ENCODE measurements at places on chromosomes 7 and 10. TPM values are rescaled to one million over a fixed set of nuclear protein-coding genes. Genes with fewer than 3 reads are reported as not detected.

The GATAD1 gene
- 27.9 TPM for polyA plus RNA-seq

The IGF2BP3 gene
- 27.5 TPM for polyA plus RNA-seq

The CPEB3 gene
- polyA plus RNA-seq = 6.1 TPM

DNA sequence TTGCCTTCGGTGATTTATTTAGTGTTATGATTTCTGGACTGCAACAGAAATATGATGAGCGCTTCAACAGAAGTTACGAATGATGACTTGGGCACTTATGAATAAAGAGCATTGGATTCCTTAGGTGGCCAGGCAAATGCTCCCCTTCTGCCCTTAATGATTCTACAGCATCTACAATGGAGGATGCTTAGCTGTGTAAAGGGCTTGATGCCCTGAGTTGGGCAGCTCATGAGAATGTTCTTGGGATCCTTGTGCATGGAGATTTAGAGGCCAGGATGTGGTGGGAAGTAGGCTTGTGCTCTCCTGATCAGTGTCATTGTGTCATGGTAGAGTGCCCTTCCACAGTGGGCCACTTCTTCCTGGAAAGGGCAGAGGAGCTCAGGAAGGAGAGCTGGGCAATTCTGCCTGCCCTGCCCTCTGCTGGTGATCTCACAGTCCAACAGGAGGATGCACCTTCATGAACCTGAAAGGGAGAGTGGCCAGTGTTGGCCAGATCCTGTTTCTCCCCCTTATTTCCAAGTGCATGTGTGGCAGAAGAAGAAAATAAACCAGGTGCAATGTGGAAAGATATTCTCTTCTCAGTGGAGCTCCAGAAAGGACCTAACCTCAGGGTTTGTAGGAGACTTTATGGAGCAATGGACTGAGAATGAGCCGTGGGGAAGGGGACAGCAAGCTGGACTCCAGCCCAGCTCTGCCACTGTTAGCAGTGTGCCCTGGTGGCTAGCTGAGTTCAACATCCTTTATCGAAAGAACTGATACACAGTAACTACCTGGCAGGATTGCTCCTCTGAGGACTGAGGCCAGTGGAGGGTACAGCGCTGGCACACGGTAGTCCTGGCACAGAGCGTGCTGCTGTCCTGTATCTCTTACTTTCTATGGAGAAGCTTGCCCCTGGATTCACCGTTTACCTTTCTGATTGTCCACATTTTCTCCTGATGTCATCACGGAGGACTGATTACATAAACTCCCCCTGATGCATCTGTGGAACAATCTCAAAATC lies 182.9 kb downstream of the BMPER start:
- no peak for DNase-seq

GRCh38 chr10:127424594-127425264 lies 124.4 kb upstream of the NPS start:
- no peak for DNase-seq
